Purkinje cell (primary cell): ENCODE measurements at places on chromosomes 12 and 14. TPM values are rescaled to one million over a fixed set of nuclear protein-coding genes. Genes with fewer than 3 reads are reported as not detected.

Gene NYNRIN
- polyA plus RNA-seq: 0.05 and 0.87 TPM in 2 replicates

Gene BCL2L14
- polyA plus RNA-seq: 0.30 TPM in 1 of 2 replicates, not detected in the other

Gene KRT6A
- polyA plus RNA-seq: not detected in 2 replicates

Gene ENDOU
- polyA plus RNA-seq: not detected in 2 replicates

Gene EXOC3L4
- polyA plus RNA-seq: not detected in 2 replicates

Gene LMO3
- 13.2 and 71.5 TPM in 2 replicates for polyA plus RNA-seq

Gene RIN3
- polyA plus RNA-seq: 0.07 TPM in 1 of 2 replicates, not detected in the other

Gene RFX4
- 5.7 and 7.2 TPM in 2 replicates for polyA plus RNA-seq

Gene CACNA2D4
- polyA plus RNA-seq: not detected in 2 replicates

Gene SOX5
- polyA plus RNA-seq: 19.0 and 19.5 TPM in 2 replicates

Gene CNTN1
- 115 and 141 TPM in 2 replicates for polyA plus RNA-seq

Gene PPP2R3C
- 71.8 and 101 TPM in 2 replicates for polyA plus RNA-seq

Gene PAPLN
- not detected in 2 replicates for polyA plus RNA-seq

Gene DICER1
- 20.4 and 22.5 TPM in 2 replicates for polyA plus RNA-seq

Gene CD69
- polyA plus RNA-seq: 0.24 TPM in 1 of 2 replicates, not detected in the other

Gene RNASE1
- 10.1 and 37.8 TPM in 2 replicates for polyA plus RNA-seq

Gene RNFT2
- polyA plus RNA-seq: 16.2 and 26.9 TPM in 2 replicates

Gene ASCL1
- polyA plus RNA-seq: 1.0 and 1.8 TPM in 2 replicates

Gene ACOT4
- polyA plus RNA-seq: 0.13 and 0.83 TPM in 2 replicates

Gene RNASE12
- not detected in 2 replicates for polyA plus RNA-seq

Gene CLEC2A
- polyA plus RNA-seq: not detected in 2 replicates

Gene FITM1
- not detected in 2 replicates for polyA plus RNA-seq

Gene ADAM20
- 0.11 TPM in 1 of 2 replicates, not detected in the other for polyA plus RNA-seq
